ENCODE measurements at places on chromosomes 1 and 21.

DNA sequence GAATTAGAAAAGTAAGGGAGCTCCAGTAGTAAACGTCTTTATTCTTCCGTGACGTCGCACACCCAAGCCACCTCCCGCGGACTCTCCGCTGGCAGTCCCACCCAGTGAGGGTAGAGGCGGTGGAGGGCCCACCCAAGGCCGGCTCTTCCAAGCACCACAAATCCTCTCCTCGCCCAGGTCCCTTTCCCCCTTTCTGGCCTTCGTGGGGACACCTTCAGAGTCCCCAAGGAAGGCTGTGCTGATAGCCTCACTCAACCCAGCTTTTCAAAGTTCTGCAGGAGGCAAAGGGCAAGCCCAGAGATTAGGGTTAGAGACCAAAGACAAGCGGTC lies 349 bp upstream of the GPN2 start:
- DNase-seq: no peak

DNA sequence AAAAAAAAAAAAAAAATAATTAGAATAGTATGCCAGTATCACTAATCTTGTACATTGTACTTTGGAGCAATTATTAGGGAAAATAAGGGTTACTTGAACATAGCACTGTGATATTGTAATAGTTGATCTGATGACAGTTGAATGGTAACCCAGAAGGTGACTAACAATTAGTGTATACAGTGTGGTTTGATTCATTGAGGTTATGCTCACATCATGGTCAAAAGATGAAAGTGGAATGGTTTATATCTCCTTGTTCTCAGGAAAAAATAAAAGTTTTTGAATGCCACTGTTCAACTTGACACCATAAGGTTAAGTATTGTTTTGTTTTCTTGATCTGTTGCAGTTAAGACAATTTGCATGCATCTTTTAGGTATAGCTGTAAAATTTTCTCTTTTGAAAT lies 87.0 kb downstream of the GPR52 start:
- no peak for DNase-seq

- peak; percentile 58 for DNase-seq
These were observed 483 bp downstream of the UBQLN4 start for GRCh38 chr1:156052862-156053767.

GRCh38 chr1:66617362-66618184 lies 83.6 kb downstream of the SGIP1 start:
- no peak for DNase-seq

DNA sequence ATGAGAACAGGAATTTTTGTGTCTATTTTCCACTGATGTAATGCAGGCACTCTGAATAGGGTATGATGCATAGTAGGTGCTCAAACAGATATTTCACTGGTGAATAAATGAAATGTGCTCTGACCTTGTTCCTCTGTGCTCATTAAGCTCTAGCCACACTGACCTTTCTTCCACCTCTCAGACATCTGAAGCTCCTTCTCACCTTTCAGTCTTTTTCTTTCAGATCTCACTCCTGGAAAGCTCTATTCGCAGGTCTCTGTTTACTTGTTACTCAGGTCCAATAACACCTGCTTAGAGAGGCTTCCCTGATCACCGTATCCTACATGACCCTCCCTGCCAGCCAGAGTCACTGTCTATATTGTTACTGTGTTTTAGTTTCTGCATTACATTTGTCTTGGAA lies 59.2 kb upstream of the IVNS1ABP start:
- DNase-seq: no peak

- DNase-seq: no peak
These were observed 54.2 kb downstream of the NRIP1 start for GRCh38 chr21:15010645-15011044.

GRCh38 chr1:29245876-29246275 lies 9.6 kb downstream of the PTPRU start:
- DNase-seq: no peak

GRCh38 chr21:33266789-33267135 lies 595 bp downstream of the IL10RB start:
- DNase-seq: no peak

GRCh38 chr1:114130213-114130612 lies 23.5 kb downstream of the SYT6 start:
- no peak for DNase-seq

GRCh38 chr1:181443231-181443853 lies 40.0 kb upstream of the CACNA1E start:
- DNase-seq: no peak

- DNase-seq: no peak
These were observed 6.5 kb downstream of the ACTRT2 start for GRCh38 chr1:3027611-3028371.

- DNase-seq: no peak
These were observed 34.9 kb downstream of the SEC16B start for GRCh38 chr1:177934927-177935326.

- DNase-seq: no peak
These were observed 81.5 kb downstream of the BEND5 start for GRCh38 chr1:48695161-48695560.

DNA sequence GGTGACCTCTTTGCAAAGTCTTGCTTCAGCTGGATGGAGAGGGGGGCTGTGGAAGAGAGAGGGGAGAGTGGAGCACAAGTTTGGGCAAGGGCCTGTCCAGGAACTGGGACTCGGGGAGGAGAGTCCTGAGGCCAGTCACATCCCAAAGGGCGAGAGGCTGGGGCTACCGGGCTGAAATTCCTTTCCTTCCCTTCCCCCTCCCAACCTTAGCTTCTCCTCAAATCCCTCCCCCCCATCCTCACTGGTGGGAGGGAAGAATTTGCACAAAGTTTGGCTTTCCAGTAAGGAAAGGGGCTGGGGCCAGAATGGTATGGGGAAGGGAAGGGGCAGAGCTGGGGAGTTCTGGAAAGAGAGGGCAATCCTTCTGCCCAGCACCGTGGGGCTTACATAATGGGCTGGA lies 854 bp downstream of the CNTN2 start:
- DNase-seq: no peak

DNA sequence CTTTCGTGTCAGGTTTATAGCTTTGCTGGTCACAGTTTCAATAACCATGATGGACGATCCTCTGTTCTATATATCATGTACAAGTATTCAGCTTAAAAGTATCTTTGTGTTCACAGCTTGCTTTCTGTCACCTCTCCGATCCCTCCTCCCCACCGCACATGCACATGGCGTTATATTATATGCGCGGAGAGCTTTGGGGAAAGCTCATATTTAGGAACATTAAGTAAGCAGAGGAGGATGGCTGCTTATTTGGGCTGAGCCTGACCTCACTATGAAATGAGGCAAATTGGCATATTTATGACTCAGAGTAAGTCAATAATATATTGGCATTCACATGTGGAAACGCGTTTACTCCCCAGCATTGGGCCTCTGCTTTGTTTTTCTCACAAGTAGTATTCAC lies 360.5 kb downstream of the HLX start:
- DNase-seq: no peak

GRCh38 chr1:86701731-86702130 lies 2.6 kb upstream of the SH3GLB1 start:
- no peak for DNase-seq

DNA sequence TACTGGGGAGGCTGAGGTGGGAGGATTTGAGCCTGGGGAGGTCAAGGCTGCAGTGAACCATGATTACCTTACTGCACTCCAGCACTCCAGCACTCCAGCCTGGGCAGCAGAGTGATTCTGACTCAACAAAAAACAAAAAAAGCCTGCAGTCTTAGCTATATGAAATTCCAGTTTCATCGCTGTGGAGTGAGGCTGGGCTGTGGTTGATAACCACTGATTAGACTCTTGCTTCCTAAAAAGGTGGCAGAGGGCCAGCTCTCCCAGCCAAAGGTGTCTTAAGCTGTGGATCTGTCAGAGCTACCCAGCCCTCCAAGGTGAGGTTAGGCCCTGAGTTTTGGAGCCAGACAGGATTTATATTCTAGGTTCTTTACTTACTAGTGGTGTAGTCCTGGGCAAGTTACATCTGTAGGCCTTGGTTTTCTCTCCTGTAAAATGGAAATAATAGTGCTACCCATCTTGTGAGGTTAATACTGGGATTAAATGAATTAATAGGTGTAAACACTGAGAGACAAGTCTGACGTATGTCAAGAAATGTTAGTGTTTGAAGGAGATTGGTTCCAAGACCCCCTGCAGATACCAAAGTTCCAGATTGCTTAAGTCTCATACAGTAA lies 35.9 kb downstream of the TMCC2 start:
- DNase-seq: no peak

GRCh38 chr1:156591432-156592157 lies at the start of gene NAXE:
Gene NAXE (plus strand): TSS chr1:156591776. CDS start chr1:156591805, 29 bp downstream.
- DNase-seq: peak; percentile 70

- DNase-seq: no peak
These were observed 37.4 kb downstream of the RHOU start for GRCh38 chr1:228772516-228773212.

GRCh38 chr21:43716376-43717165 lies 2.4 kb upstream of the PDXK start:
- no peak for DNase-seq

- no peak for DNase-seq
These were observed 187.1 kb downstream of the NRIP1 start for GRCh38 chr21:14877581-14878228.

DNA sequence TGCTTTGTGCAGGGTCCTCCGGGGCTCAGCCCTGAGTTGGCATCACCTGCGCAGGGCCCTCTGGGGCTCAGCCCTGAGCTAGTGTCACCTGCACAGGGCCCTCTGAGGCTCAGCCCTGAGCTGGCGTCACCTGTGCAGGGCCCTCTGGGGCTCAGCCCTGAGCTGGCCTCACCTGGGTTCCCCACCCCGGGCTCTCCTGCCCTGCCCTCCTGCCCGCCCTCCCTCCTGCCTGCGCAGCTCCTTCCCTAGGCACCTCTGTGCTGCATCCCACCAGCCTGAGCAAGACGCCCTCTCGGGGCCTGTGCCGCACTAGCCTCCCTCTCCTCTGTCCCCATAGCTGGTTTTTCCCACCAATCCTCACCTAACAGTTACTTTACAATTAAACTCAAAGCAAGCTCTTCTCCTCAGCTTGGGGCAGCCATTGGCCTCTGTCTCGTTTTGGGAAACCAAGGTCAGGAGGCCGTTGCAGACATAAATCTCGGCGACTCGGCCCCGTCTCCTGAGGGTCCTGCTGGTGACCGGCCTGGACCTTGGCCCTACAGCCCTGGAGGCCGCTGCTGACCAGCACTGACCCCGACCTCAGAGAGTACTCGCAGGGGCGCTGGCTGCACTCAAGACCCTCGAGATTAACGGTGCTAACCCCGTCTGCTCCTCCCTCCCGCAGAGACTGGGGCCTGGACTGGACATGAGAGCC lies 22.7 kb downstream of the COL6A1 start:
- DNase-seq: no peak

DNA sequence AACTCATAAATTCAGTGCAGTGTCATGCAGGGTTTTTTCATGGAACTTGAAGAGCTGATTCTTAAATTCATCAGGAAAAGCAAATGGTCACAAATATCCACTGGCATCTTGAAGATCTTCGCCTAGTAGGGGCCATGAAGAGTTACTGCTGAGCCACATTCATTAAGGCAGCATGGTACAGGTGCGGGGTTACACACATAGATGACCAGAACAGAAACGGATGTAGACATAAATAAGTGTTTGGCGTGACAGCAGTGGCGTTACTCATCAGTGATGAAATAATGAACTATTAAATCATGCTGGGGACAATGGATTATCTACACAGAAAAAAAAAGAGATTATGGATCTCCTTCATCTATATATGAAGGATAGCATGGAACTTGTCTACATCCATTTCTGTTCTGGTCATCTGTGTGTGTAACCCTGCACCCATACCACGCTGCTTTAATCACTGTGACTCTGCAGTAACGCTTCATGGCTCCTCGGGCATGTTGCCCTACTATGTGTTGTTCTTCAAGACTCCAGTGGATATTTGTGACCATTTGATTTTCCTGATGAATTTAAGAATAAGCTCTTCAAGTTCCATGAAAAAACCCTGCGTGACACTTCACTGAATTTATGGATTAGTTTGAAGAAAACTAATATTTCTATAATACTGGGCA lies 161.3 kb downstream of the GALNT2 start:
- no peak for DNase-seq

- no peak for DNase-seq
These were observed 85.9 kb downstream of the KCNJ15 start for GRCh38 chr21:38342739-38343138.

GRCh38 chr21:25428537-25428936 lies 178.7 kb downstream of the MRPL39 start:
- DNase-seq: no peak

GRCh38 chr1:17624611-17625233 lies 85.2 kb downstream of the ARHGEF10L start:
- DNase-seq: no peak

DNA sequence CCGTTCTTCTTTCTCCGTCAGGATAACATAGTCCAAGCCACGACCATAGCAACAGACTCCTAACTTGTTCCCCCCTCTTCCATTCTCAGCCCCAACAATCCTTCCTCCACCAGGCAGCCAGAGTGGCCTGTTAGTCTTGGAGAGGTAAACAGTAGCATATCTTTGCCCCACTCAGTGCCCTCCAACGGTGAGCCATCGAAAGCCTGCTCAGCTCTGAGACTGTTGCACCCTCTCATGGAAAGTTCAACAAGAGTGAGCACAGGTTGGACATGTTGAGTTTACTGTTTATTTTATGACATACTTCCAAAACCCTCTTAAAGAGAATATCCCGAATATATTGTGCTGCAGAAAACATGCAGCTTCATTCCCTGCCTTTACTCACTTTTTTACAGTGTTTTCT lies 30.1 kb upstream of the BACE2 start:
- no peak for DNase-seq

GRCh38 chr1:6880951-6881690 lies 95.9 kb downstream of the CAMTA1 start:
- no peak for DNase-seq

DNA sequence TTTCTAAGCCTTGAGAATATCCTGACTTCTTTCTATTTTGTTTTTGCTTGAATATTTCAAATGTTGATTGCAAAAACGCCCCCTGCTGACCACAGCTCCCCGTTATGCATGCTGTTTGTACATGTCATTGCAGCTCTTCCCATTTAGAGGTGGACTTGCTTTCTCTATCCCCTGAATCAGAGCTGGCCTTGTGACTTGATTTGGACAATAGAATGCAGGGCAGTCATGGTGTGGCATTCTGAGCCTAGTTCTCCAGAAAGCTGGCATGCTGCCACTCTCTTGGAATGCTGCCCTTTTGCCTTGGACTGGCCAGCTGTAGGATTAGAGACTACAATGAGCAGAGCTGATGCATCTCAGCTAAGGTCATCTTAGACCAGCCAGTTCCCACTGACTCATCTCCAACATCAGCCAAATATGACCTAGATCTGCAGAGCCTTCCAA lies 1561.5 kb downstream of the MRPL39 start:
- no peak for DNase-seq
